ENCODE measurements at places on chromosomes 6 and 20.

GRCh38 chr6:91796603-91797002 lies 1209.7 kb upstream of the MAP3K7 start:
- no peak for DNase-seq

DNA sequence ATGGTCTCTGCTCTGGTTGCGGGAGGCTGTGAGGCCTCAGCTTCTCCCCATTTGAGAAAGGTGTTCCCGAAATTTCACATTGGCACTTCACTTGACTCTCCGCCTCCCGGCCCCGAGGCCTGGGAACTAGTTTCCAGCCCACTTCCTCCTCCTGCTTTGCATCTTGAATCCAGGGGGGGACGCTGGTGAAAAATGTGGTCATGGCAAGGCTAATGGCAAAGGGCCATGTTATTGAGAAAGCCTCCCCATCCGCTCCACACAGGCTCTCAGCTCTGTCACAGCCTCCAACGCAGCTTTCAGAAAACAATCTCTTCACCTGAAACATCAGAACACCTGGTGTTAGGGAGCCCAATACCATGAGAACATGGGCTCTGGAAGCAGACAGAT lies 5.6 kb downstream of the PLAGL2 start:
- DNase-seq: no peak

GRCh38 chr20:46720776-46721425 lies 11.5 kb downstream of the SLC2A10 start:
- DNase-seq: no peak

DNA sequence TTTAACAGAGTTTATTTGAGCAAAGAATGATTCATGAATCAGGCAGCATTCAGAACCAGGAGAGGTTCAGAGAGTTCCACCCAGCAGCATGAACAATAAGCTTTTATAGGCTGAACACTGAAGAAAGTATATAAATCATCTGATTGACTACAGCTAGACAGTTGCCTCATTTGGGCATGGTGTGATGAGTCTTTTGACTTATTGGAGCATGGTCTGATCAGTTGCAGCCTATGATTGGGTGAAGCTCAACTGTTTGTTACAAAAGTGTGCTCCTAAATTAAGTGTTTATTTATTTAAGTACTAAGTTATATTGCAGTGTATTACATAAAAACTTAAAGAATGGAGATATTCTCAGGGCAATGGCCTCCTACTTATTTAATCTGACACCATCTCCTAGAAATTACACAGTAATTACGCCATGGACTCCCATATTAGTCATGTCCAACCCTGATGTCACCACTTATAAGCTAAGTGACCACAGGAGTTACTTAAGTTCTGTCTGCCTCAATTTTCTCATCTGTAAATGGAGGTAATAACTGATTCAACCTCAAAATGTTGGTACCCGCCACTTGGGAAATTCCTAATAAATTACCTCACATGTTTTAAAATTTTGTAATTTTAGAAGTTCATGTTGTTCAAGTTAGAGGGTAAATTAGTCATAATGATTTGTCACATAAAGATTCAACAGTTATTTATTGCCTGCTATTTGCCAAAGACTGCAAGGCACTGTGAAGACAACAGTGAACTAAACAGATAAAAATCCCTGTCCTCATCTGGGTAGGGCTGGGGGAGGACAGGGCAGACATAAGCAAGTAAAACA lies 15.2 kb upstream of the ROS1 start:
- DNase-seq: no peak

DNA sequence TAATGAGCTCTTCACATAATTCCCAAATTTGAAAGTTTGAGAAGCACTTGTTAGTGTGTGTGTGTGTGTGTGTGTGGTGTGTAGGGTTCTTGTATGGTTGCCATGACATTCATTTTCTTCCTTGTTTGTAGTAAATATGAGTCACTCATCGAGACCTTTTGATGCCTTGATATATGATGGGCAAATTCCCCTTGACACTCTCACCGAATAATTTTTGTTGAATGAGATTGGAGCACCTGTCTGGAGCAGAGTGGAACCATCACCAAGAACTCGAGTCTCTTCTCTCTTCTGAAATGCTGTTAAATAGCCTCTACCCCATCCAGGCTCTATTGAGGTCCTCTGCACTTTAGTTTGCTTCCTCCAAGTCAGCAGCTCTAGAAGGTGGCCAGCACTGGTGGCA lies 29.6 kb upstream of the FAM184A start:
- no peak for DNase-seq

GRCh38 chr20:24879875-24880274 lies 69.2 kb upstream of the CST7 start:
- no peak for DNase-seq

DNA sequence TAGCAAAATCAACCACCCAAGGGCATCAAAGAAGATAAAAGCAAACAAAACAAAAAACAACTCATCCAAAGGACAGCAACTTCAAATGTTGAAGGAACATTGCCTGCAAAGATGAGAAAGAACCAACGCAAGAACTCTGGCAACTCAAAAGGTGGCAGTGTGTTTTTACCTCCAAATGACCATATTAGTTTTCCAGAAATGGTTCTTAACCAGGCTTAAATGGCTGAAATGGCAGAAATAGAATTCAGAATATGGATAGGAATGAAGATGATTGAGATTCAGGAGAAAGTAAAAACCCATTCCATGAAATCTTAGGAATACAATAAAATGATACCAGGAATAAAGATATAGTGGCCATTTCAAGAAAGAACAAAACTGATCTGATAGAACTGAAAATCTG lies 9.8 kb upstream of the PI3 start:
- no peak for DNase-seq

GRCh38 chr20:48041078-48041780 lies 255.9 kb upstream of the SULF2 start:
- DNase-seq: no peak

DNA sequence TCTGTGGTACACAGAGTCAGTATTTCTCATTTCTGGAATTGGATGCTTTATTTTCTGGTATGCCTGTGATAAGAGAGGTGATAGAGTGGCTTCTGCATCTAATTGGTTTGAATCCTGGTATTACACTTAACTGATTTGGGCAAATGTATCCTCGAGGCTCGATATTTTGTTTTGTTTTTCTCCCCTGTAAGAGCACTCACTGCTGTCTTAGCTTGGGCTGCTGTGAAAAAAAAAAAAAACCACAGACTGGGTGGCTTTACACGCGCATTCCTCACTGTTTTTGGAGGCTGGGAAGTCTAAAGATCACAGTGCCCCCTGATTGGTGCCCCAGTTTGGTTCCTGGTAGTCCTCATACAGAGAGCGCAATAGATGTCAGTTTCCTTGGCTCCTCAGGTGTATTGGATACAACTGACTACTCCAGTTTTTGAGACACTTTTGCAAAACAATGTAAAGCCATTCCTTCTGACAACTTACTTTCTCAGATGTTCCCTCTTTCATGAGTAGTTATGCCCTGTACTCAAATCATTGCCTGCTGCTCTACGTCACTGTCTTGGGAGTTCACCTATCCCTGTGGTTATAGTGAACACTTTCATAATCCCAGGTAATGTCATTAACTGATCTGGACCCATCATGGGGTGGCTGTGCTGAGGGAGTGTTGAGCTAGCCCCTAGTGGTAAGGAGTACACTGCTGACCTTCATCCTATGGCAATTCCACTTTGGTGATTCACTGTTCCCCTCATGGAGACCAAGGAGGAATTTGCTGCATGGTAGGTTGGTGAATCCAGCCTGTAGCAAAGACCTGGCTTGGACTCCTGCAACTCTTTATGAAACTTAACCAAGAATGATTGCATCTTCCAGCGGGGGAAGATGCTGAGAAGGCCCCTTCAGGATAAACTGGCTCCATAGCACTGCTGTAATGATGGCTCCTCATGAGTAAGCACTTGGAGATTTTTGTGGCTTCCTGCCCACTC lies 3.5 kb upstream of the ACAT2 start:
- no peak for DNase-seq

DNA sequence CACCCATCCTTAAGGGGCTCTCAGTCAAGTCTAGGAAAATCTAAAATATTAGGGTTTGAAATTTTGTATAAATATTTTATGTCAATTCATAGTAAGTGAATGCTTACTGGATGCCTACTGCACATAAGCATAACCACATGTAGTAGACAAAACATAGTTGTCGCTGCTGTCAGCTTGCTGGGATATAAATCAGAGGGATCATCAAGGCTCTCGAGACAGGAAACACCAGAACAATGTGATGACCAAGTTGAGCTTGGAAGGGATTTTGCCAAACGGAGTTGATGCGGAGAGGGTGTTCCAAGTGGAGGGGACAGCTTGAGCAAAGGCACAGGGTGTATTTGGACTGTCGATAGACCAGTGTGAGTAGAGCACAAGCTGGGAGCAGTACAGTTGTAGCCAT lies 105.8 kb upstream of the SUPT3H start:
- DNase-seq: no peak

- DNase-seq: no peak
Observed at GRCh38 chr6:119443993-119444641, 94.6 kb upstream of the MAN1A1 start.

DNA sequence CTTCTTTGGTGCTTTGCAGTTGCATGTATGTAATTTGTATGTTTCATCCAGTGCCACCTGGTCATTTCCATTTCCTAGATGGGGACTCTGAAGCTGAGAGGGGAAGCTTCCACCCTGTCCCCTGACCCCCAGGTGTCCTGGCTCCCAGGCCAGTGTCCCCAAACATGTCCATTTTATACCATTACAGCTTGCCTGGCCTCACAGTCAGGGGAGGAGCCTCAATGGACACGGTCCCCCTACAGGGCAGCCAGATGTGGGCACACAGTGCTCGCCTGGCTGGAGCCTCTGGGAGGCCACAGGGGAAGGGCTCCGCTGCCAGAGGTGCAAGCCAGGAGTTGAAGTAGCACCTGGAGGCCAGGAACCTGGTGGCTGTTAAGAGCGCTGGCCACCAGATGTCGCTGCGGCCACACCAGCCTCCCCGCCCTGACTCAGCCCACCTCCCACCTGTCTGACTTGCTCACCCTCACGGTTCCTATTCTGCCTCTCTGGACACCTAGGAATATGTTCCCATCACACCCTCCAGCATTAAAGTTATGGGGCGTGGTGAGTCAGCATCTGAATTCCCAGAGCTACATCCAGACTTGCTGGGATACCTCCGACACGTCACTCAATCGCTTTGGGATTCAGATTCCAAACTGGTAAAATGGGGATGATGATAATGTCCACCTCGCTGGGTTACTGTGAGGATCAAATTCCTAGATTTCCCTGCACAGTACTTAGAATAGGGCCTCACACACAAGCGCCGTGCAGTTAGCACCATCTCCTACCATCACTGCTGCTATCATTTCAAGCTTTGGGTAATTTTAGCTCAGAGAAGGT lies 107.4 kb downstream of the SULF2 start:
- peak; percentile 30 for DNase-seq

- DNase-seq: no peak
Observed at GRCh38 chr6:10721850-10722569, 860 bp upstream of the TMEM14C start.

GRCh38 chr6:148472171-148473105 lies 129.8 kb downstream of the SASH1 start:
- DNase-seq: no peak

- DNase-seq: no peak
Observed at GRCh38 chr6:13696226-13696625, 15.4 kb downstream of the RANBP9 start.

DNA sequence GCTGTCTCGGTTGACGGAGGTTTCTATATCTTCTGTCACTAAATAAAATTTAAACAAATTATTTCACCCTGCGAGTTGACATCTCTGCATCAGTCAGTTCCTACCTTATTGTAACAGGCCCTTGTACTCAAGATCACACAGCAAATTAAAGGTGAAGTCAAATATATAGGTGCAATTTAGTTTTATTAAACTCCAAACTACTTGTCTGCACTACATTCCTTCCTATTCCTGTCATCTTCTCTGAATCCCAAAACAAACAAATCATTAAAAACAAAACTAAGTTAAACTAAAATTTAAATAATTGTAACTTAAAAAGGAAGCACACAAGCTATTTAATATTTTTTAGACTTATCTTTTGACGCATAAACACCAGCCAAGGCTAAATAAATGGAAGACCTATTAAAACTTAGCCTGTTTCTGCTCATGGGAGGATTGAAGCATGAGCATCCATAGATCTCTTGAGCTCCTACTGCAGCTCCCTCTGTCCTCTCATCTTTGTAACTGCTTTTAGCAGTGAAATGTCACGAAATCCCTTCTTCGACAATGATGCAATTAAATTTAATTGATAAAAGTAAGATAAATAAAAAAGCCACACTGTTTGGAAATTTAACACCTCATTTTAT lies 1152.3 kb upstream of the GJE1 start:
- DNase-seq: no peak

DNA sequence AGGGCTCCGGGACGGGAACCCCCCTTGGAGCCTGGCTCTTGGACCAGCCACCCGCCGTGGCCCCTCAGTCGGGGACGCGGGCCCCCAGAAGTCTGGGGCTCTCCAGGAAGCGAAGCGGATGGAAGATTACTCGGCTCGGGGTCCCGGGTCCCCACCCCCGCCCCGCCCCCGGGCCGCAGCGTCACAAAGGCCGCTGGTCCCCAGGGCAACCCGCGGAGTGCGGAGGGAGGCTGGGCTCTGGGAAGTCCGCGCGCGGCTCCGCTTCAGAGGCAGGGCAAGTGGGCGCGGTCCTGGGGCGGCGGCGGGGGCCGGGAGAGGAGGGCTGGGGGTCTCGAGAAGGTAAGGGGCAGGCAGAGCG lies at the start of gene FNDC11:
TSS of gene FNDC11 (plus strand) at position 227 of the 358 bp plus-strand sequence. CDS start 1,505 bp downstream, outside the sequence.
- no peak for DNase-seq

DNA sequence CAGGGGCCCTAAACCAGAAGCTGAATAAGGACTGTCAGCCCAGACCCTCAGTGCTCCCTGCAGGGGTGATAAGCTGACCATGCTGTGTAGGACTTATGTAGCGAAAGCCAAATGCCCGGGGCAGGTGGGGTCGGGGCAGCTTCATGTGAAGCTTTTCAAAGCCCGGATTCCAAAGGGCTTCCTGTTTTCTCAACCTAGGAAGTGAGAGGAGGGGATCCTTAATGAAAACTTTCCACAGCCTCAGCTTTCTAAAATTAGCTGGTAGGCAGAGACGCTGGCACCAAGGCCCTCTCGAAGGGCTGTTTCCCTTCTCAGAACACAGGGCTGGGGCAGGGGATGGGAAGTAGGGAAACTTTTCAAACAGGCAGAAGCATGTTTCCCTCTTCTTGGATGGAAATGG lies 148.9 kb downstream of the NFATC2 start:
- no peak for DNase-seq

DNA sequence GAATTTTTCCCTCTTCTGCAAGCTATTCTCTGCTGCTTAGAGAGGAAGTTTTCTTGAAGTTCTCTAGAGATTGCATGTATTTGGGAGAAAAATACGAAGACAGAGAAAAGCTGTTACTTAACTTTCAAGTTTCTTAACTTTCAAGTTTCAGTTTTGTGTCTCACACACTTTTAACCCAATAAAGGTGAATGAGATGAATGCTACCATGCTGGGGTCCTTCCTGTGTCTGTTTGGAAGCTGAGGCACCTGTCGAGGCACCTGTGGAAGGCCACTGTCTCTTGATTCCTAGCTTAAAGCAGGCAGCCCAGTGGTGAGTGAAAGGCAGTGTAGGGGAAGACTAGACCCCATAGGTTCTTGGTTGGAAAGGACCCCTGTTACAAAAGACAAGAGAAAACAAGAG lies 372.8 kb upstream of the JARID2 start:
- no peak for DNase-seq

- DNase-seq: peak; percentile 68
Observed at GRCh38 chr6:27078734-27079357, 168.7 kb upstream of the PRSS16 start.

All from G401 (cell line).